ENCODE measurements at places on chromosomes 3 and 15.

DNA sequence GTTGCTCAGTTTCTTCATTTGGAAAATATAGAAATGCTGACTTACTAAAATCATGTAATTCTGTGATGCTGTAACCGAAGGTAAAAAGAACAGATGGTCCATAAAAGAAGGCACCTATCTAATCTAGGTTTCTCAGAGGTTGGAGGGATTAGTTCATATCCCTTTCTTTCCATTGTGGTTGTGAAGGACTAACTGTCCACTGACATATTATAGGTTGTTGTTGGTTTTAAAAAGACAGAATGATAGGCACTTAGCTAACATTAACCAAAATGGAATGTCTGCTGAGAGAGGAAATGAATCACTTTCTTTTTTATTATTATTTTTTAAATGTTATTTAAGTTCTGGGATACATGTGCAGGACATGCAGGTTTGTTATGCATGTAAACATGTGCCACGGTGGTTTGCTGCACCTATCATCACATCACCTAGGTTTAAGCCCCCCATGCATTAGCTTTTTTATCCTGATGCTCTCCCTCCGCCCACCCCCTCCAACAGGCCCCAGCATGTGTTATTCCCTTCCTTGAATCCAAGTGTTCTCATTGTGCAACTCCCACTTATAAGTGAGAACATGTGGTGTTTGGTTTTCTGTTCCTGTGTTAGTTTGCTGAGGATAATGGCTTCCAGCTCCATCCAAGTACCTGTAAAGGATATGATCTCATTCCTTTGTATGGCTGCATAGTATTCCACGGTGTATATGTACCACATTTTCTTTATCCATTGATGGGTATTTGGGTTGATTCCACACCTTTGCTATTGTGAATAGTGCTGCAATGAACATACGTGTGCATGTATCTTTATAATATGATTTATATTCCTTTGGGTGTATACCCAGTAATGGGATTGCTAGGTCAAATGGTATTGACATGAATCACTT lies 45.8 kb downstream of the ALDH1A2 start:
- DNase-seq: no peak

DNA sequence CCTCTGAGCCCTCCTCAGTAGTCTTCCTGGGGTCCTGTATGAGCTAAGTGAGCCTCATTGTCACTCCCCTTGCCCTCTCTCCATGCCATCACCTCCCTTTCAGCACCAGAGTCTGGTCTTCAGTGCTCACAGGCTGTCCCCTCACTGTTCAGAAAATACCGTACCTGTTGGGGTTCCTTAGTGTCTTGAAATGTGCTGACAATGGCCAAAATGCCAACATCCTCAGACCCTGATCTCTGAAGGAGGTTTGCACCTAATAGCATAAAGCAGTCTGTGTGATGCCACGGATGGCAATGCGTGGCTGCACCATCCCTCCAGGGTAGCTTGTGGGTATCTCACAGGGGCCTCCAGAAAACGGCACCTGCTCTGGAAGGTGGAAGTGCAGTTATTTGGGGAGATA lies 301.0 kb upstream of the TLE3 start:
- DNase-seq: no peak

- DNase-seq: no peak
Observed at GRCh38 chr15:47470983-47471382, 246.3 kb upstream of the SEMA6D start.

DNA sequence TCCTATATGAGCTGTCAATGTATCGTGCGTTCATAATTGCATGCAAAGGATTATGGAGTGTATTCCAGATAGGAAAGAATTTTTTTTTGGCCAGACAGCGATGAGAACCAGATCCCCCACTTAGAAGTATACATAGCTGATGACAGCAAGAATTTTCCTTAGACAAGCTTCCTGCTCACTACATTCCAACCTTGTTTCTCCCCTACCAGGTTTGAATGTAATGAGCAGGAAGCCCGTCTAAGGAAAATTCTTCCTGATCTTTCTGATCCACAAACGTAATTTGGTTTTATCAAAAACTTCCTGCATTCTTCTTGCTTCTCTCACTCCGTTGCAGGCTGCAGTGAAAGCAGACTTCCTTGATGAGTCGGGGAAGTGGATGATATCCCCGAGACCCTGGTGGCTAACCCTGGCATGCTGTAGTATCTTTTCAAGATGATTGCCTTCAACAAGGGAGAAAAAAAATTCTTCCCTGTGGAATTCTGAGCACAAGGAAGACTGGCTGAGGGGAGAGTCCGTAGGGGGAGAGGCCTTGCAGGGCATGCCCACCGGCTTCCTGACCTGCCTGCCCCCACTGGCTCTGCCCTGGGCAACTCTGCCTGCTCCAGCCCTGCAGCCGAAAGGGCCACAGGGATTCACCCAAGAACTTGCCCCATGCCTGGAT lies 243.1 kb downstream of the TLE3 start:
- DNase-seq: no peak

Data from putamen (tissue), 1 donor.